ENCODE measurements at places on chromosomes 1 and 21.

- no peak for DNase-seq
These were observed 5.6 kb downstream of the PRELP start for GRCh38 chr1:203481196-203481595.

DNA sequence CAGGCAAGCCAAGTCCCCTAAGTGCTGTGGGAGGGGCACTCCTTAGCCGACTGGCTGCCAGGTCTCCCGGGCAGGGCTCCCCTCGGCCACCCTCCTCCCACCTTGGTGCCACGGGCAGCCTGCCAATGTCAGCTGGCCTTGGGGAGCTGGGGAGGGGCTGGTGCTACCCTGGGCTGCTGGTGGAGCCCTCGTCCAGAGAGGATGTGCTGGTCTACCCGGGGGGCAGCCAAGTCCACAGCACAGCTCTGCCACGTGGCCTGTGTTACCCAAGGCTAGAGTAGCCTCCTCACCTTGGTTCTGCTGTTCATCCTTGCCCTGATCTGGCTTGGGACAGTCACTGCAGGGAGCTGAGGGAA lies 42.9 kb downstream of the CRYAA start:
- no peak for DNase-seq

DNA sequence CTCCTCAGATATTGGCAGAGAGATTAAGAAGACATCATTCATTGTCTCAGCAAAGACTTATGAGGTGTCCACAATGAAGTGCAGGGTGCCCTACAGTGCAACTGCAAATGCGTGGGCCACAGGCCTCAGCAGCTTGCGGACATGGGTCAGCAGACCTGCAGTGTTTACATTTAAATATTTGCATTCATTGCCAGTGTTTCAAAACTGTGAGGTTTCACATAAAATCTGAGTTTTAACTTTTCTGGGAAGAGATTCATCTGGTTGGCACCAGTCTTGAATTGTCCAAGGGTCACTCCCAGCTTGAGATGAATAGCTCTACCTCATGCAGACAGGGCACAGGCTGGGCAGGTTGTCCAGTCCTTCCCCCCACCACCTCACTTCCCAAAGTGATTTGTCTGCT lies 286.8 kb upstream of the DUSP10 start:
- no peak for DNase-seq

GRCh38 chr1:109655615-109656519 lies at the start of gene GSTM4:
GSTM4 (plus strand) TSS chr1:109656099; CDS start chr1:109656390, 291 bp downstream.
- DNase-seq, result peak; percentile 91

- DNase-seq, result no peak
These were observed 171.3 kb downstream of the RERE start for GRCh38 chr1:8646189-8646588.

DNA sequence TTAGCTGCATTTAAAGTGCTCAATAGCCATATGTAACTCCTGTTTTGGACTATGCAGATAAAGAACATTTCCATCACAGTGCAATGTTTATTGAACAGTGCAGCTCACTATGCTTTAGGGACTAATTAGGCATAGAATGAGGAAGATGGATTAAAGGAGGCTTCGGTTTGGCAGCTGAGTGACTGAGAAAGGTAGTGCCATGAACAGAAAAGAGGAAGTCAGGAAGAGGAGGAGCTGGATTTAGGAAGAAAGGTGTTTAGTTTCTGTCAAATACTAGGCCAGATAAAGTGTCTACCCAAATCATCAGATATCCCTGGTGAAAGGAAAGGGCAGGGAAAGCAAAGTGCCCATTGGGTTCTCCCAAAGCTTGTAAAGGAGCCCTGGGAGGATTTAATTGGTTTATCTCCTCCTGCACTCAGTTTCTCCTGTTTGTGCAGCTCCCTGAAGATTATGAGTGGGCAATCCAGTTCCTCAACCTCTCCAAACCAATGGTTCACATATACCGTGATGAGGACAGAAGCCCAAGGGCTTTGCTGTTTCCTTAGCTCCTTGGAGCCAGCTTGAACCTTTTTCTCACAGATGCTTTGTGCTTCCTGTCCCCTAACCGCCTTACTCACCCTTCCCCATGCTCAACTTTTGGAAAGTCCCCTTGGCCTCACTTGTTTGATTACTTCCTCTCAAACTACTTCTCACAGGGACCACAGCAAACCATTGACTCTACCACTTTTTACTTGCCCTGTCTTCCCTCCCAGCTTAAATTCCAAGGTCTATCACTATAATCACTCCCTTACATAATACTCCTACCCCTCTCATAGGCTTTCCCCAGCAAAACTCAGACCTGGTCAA lies 3.5 kb upstream of the RAP1A start:
- no peak for DNase-seq

GRCh38 chr1:227351443-227351842 lies 33.2 kb upstream of the CDC42BPA start:
- DNase-seq, result no peak

DNA sequence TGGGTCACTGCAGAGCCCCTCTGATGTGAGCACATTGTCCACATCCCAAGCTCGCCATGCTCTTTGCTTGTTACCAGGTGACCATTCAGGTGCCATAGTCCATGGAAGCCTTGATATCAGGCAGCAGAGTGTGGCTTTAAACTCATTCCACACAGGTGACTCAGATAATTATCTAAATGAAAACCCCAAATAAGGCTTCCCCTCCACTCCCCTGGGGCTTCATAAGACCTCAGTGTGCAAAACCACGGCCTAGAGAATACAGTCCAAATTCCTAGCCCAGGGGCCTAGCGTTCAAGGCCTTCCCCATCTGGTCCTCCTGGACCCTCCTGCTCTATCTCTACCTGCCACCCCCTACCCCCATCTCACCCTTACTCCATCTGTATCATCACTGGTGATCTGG lies 97.1 kb downstream of the ARHGEF10L start:
- no peak for DNase-seq

GRCh38 chr1:171769171-171769570 lies 12.3 kb upstream of the METTL13 start:
- peak; percentile 20 for DNase-seq

DNA sequence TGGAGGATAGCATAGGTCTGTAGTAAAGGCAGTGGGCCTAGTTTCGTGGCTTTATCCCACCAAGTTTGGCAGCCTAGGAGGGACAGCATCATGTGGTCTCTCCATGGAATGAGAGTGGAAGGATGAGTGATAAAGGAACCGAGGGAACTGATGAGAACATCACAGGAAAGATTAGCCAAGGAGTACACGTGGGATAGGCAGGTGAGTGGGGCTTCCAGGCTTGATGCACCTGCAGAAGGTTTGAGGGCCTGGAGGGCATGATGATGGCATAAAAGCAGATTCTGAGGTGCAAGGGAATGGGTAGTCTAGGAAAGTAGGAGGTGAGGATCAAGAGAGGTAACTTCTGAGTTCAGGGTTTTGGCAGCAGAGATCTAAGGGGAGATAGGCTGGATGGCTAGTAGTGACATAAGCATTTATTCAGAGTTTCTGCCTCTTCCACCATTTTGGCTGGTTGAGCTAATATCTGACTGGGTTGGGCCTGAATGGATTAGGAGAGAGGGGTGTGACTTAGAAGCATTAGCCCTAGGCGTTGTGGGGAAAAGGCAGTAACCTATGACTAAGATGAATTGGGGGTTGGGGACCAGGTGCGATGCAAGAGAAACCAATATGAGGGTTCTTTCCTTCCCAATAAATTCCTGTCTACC lies 9.1 kb downstream of the PTGFRN start:
- DNase-seq, result no peak

- no peak for DNase-seq
These were observed 57.9 kb upstream of the PRKACB start for GRCh38 chr1:84086189-84086588.

- no peak for DNase-seq
These were observed 4.6 kb downstream of the COL9A2 start for GRCh38 chr1:40312238-40313205.

DNA sequence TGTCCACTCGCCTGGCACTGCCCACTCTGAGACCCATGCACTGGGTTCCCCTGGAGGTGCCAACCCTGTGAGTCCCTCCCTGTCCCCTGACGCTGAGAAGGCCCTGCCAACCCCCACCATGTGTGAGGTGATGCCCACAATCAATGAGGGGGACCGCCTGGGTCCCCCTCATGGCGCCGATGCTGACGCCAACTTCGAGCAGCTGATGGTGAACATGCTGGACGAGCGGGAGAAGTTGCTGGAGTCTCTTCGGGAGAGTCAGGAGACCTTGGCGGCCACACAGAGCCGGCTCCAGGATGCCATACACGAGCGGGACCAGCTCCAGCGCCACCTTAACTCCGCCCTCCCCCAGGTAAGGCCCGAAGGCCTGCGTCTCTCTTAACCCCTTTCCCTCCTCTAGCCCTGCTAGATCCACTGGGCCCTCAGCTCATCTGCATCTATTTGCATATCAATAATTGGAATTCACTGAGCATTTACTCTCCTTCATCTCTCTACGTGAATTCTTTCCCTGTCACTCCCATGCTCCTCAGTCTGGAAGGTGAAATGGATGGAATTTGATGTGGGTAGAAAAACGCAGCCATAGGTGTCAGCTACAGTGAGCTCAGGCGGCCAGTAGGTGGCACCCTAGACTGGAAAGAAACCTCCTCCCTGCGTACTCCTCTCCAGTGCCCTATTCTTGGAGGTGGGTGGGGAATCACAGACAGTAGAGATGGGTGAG lies 12.8 kb downstream of the PPFIA4 start:
- DNase-seq, result peak; percentile 90

DNA sequence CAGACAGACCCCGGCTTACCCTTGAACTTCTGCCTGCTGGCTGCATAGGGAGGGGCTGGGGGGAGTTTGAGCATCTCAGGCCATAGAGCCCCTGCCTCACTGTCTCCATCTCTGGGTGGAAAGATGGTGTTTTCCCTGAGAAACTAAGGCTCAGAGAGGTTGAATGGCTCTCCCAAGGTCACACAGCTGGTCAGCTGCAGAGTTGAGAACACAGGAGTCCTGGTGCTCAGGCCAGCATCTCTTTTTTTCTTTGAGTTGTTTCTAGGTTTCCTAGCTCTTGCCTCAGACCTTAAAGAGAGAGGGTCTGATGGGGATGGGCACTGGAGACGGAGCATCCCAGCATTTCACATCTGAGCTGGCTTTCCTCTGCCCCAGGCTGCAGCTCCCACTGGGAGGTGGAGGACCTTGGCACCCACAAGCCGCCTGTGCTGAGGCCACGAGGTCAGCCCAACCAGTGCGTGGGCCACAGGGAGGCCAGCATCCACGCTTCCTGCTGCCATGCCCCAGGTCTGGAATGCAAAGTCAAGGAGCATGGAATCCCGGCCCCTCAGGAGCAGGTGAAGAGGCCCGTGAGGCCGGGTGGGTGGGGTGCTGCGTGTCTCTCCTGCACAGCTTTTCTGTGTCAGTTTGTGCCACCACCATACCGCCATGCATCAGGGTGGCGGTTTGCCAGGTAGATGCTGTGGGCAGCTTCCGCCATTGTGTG lies 21.8 kb downstream of the PCSK9 start:
- DNase-seq, result no peak

- no peak for DNase-seq
These were observed 177.7 kb downstream of the URB2 start for GRCh38 chr1:229803626-229804217.

DNA sequence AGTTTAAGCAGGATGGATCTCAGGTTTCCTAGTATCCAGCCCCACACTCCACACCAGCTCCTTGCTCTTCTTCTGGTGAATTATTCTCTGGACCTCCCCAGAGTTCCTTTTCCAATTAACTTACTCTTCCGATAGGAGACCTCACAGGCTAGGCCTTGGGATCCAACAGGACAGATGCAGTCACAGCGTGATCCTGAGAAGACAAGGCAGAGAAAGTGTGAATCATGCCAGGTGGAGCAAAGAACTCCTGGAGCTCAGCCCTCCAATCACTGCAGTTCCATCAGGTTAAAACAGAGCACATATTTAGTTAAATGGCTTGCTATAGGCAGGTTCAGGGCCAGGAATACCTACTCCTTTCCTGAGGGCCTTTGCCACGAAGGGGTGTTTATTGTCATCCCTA lies 34.1 kb downstream of the C8B start:
- DNase-seq, result no peak

- no peak for DNase-seq
These were observed 1.3 kb downstream of the INAVA start for GRCh38 chr1:200895801-200896530.

DNA sequence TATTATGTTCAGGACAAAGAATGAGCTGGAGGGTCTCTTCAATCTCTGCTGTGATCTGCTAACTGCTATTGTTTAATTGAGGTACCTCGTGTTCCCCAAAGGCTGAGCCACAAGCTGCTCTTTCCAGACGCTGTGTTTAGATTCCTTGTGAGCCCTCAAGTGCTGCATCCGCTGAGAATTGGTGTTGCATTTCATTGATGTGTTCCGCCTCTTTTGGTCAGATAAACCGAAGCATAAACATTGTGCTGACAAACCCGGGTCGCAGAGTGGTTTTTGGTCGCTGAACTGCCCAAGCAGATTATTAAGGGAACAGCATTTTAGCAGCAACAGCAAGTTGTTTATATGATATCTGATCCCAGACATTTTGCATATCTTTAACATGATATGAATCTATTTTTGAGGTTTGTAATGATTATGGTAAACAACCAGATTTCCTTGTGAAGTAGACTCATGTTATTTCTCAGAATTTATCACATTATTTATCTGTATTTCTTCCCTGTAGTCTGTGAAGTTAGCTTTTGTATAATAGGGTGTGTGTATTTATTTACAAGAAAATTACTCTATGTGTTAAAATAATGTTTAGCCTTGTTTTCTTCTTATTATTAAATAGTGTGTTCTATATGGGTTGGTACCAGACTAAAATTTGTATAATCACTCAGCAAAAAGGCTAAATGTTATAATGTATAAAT lies 217.2 kb upstream of the C1orf105 start:
- peak; percentile 35 for DNase-seq

GRCh38 chr1:55702064-55702463 lies 486.9 kb upstream of the USP24 start:
- DNase-seq, result no peak

DNA sequence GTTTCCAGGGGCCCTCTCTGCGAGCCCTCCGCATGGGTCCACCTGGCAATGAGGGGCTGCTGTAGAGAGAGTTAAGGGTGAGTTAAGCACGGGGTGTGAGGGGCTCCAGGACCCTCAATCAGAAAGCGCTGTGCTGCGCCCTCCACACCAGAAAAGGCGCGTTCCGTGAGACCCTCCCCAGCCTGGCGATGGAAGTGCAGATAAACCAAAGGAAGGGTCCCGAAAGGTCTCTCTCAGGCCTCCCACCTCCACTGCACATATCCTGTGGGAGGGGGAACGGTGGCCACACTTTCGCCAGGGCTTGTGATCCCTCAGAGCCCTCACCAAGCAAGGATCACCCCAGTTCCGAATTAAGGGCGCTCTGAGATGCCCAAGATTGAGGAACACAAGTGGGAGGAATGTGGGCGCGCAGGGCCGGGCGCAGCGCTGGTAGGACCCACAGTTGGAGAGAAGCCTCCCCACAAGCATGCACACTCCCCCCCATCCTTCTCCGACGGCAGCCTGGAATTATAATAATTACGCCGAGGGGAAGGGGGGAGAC lies 1.1 kb downstream of the WNT3A start:
- DNase-seq, result peak; percentile 37

- DNase-seq, result peak; percentile 66
These were observed 53.5 kb downstream of the NFASC start for GRCh38 chr1:204924013-204924759.

DNA sequence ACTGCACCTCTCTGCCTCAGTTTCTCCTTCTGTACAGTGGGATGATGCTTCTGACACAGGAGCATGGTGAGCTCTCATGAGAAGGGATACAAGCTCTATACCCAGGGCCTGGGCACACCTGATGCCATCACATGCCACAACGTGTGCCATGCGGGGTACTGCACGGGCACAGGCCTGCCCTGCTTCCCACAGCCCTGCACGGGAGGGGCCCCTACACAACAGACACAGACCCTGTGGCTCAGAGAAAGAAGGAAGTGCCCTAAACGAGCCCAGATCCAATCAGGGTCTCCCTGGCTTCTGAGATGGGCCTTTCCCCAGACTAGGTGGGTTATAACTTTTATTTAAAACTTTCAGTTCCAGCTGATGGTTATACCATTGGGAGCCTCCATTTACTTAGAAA lies 24.6 kb downstream of the C2CD2 start:
- no peak for DNase-seq

GRCh38 chr1:162145280-162145965 lies 75.9 kb downstream of the NOS1AP start:
- DNase-seq, result peak; percentile 95
